ENCODE measurements at places on chromosomes 1 and 21.

GRCh38 chr21:23152130-23152529, 2153.9 kb downstream of the NCAM2 start:
- no peak for DNase-seq

GRCh38 chr1:244161236-244161510, 110.1 kb downstream of the ZBTB18 start:
- no peak for DNase-seq

GRCh38 chr21:43015906-43016540, 41.7 kb downstream of the PKNOX1 start:
- DNase-seq, result no peak

DNA sequence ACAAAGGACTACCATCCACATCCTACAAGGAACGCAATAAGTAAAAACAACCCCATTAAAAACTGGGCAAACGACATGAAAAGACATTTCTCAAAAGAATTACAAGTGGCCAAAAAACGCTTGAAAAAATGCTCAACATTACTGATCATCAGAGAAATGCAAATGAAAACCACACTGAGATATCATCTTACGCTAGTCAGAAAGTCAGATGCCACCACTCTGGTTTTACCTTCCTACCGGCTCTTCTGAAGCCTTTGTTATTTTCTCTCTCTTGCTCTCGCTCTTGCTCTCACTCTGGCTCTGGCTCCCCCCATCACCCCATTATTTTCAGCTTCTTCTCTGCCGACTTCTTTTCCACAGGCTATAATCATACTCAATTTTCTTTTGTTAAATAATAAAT, 38.8 kb downstream of the VPS45 start:
- peak; percentile 73 for DNase-seq

- DNase-seq, result no peak
Measured at GRCh38 chr1:69315823-69316222, 251.9 kb upstream of the LRRC7 start.

- no peak for DNase-seq
Measured at GRCh38 chr1:226485192-226485591, 63.4 kb upstream of the STUM start.

All from NCI-H526 (cell line).